ENCODE measurements at places on chromosomes 2 and 18.

- no peak for DNase-seq
Observed at GRCh38 chr2:239283961-239284795, 116.6 kb downstream of the HDAC4 start.

- no peak for DNase-seq
Observed at GRCh38 chr2:44844651-44845270, 96.7 kb upstream of the SIX3 start.

DNA sequence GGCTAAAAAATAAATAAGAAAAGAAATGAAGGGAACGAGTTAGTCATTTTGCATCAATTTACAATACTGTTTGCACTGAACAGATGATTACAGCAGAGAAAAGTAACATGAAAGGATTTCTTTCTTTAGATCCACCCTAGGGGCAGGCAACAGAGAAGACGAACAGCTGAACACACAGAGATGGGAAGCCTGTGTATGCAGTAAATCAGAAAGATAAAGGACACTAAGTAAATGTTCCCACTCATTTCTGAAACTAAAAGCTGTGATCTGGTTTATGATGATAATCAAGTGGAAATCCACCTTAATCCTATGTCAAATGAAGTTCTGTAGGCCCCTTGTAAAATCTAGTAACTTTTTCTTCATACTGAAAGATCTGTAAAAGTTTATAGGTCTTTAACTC, 54.2 kb downstream of the AKAIN1 start:
- no peak for DNase-seq

- DNase-seq, result no peak
Observed at GRCh38 chr2:74444498-74445318, 3.0 kb upstream of the RTKN start.

DNA sequence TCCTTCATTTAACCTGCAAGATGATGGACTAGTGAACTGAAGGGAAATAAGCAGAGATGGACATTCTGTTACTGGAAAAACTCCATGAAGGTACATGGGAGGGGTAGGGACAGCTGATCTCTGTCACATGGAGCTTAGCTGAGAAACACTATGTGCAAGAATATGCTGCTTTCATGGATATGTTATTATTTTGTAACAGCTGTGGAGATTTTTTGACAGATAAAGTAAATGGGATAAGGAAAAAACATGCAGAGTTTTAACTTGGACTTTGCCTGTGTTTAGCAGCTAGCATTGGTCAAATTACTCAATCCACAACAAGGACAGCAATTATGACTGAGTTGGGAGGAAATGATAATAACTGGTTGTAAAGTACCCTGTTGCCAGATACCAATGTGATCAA, 28.7 kb upstream of the HNRNPA3 start:
- DNase-seq, result no peak

- DNase-seq, result peak; percentile 37
Observed at GRCh38 chr2:176240301-176240700, 28.9 kb upstream of the MTX2 start.

- DNase-seq, result no peak
Observed at GRCh38 chr18:58723810-58724602, 52.7 kb downstream of the MALT1 start.

DNA sequence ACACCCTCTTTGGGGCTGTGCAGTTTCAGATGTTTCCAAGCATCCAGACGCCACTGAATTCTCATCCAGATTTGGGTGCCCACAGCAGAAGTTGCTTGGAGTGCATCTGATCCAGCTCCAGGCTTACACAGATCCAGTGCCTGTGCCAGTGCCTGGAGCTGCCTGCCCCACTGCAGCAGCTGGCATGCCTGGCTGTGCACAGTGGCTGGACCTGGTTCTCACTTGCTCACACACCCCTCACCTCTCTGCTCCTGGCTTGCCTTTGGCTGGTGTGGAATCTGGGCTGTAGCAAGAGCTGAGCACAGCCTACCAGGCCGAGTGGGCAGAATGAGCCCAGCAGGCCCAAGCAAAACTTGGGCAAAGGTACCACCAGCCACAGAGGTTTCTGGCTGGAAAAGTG, 137.9 kb downstream of the SPAG16 start:
- no peak for DNase-seq

GRCh38 chr18:48038636-48039035, 108.2 kb upstream of the SMAD2 start:
- no peak for DNase-seq

- DNase-seq, result no peak
Observed at GRCh38 chr2:236366397-236366796, 102.2 kb upstream of the ASB18 start.

DNA sequence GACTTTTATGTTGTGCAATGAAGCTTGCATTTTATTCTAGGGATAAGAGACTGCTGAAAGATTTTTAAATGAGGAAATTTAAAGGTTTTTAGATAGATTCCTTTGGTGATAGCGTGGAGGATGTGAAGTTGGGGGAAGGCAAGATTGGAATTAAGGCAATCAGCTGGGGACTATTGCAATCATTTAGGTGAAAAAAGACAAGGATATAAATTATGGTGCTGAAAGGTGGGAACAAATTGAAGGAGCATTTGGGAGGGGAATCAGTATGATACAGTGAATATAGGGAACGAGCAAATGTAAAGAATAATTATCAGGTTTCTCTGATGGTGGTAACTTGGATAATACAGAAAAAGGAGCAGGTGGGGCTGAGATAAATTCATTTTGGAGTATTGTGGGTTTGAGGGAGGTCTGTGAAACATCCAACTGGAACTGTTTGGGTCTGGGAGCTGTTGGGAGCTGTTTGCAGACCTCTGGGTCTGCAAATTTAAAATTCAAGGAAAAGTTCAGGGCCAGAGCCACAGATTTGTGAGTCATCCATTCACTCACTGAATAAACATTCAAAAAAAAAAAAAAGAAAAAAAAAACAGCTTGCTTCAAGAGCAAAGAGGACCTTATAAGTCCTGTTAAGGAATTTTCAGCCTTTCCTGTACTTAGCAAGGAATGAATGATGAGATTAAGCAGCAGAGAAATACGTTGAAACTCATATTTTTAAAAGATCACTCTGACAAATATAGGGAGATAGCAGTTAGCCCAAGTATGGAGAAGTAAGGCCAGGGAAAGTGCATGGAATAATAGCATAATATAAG, 257.5 kb upstream of the FN1 start:
- DNase-seq, result peak; percentile 86

DNA sequence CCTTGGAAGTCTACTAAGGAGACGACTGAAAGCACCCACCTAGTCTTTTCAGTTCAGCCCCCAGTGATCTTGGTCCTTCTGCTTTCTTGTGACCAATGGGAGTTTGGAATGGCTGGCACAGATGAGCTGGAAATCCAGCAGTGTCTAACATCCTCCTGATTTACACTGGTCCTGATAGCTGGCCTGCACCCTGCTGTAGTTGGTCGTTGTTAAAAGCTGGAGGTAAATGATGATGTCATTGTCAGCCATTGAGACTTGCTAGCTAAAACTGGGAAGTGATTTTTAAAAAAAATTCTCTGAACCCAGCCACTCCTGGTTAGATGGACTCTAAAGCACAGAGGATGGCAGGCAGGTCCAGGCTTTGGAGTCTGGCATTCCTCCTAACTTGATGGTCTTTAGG, 19.3 kb downstream of the CCT7 start:
- DNase-seq, result no peak

- DNase-seq, result no peak
Observed at GRCh38 chr18:51151185-51151567, 46.3 kb downstream of the MEX3C start.

DNA sequence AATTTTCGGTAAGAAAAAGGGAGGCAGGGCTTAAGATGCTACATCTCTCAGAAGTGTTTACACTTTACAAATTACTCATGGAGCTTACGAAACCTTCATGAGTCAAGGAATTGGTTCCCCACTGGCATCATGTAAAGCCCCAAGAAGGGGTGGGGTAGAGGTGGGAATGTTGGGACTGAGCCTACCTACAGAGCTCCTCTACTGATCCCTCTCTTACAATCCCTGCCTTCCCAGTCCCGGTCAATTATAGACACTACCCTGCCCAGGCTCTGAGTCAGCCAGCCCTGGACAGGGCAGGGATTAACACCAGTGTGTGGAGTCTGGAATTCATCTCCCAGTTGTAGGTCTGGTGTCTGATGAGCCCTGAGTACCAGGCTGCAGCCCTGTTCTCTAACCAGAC, 248.9 kb downstream of the PAX3 start:
- DNase-seq, result no peak

GRCh38 chr2:235639885-235640284, 146.0 kb downstream of the AGAP1 start:
- DNase-seq, result no peak

DNA sequence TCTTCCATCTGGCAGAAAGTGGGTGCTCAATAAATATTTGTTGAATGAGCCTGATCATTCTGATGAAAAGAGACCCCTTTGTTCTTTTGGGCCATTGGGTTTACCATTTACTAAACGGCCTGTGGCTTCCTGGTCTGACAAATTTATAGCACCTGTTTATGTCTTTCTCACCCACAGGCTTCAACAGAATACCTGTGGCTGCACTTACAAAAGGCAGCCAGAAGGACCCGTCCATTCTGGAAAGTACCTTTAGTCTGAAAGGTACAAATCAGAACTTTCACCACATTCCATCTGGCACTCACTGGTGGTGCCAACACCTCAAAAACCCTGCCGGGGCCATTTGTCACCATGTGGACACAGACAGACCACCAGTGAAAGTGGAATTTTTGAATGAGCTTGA, 167.5 kb downstream of the ETAA1 start:
- DNase-seq, result no peak

DNA sequence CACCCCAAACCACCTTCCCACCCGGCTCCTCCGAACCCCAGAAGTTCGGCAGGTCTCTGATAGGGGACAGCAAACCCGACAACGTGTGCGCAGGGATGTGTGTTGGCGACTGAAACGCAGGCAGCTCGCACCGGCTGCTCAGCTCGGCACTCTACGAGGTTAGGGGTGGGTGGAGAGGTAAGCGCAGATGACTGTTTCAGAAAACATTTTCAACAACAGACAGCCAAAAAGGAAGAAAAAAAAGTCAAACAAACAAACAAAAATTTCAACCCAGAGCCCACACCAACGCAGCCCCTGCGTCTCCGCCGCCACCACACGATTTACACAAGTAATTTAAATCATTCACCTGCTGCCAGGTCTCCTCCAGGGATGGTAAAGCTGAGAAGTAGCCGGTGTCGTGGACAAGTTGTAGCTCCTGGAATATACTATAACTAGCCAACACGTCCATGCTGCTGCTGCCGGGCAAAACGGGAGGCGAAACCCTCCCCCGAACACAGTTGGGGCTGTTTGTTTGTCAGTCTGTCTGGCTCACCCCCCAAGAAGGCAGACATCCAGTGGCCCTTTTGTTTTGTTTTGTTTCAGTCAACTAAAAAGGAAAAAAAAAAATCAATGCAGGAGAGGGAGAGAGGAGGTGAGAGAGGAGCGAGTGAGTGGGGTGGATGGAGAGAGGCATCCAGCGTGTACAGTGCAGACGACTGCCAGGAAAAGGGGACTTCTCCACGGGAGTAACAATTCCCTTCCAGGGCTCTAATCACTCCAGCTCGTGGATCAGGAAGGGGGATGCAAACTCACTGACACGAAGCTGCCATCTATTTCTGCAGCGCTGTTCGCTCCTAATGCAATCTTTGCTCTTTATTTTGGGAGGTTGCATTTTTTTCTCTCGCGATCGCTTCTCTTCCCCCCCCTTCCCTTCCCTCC, at the start of gene KLF7:
Gene KLF7 (minus strand): TSS at position 828 of the 918 bp plus-strand sequence. CDS start 380 bp downstream, at position 448.
- DNase-seq, result peak; percentile 57

- DNase-seq, result no peak
Observed at GRCh38 chr18:33232318-33232626, 208.2 kb downstream of the CCDC178 start.

DNA sequence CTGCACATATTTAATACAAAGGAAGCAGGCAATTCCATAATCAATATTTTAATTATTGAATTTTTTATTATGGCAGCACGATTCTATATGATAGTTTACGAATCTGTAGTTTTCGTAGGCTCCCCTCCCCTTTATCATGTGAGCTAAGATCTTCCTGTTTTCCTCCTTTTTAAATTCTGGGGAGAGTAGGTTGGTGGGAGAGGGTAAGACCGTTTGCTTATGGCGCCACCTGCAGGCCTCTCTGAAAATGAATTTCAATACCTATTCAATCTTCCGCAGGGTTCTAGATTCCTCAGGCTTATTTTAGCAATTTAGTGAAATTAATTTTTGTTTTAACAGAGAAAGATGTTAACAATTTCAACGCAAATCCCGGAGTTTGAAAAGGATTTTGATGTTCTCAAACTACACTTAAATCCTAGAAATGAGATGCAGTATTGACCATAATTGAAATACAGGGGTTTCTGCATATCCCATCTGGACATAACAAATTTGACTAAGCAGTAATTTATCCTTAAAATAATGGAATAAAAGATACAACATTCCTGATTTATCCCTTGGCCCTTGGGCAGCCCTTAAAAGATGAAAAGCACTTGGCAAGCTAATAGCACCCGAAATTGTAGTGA, 12.8 kb upstream of the GBX2 start:
- peak; percentile 57 for DNase-seq

- DNase-seq, result no peak
Observed at GRCh38 chr2:226712941-226713340, 86.7 kb downstream of the IRS1 start.

- DNase-seq, result no peak
Observed at GRCh38 chr2:106158871-106159270, 35.2 kb downstream of the UXS1 start.

DNA sequence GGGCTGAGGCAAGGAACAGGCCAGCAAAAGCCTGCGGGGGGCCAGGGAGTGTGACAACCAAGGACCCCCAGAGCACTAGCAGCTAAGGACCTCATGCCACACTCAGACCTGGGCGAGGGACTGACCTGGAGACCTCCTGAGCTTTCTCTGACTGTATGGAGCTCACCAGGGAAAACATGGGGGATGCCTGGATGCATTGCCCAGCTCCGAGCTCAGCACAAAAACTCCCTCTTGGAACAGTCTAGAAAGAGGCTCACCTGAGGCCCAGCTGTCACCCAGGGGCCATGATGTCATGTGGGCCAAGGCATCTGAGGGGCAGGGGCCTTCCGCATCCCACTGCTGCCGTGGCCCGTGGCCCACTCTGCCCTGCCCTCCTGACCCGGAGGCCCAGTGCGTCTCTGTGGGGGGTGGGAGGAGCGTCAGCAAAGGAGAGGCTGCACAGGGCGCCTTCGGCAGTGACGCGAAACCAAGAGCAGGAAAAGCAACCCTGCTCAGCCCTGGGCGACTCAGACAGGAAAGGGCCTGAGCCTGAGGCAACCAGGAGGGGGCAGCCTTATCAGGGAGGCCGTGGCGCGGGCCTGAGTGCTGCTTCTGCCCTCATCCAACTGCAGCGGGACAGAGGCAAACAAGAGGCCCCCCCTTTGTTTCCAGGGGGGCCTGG, 57.3 kb upstream of the ALPP start:
- DNase-seq, result no peak

GRCh38 chr2:28779001-28779400, 27.4 kb downstream of the PPP1CB start:
- no peak for DNase-seq

DNA sequence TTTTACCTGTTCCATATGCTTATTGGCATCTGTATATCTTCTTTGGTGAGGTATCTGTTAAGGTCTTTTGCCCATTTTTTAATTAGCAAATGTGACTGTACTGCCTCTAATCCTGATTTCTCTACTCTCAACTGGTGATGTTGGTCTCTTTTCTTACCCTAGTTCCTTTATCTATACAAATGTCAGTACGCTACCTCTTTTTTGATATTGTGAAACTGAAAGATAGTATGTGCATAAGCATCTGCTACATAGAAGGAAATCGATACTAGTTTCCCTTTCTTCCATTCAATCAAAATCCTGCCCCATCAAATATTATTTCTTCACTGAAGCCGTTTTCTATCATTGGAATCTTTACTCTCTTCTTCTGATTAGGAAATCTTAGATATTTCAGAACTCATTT, 194.9 kb upstream of the SPOPL start:
- no peak for DNase-seq
